ENCODE measurements at places on chromosomes 4 and X.
A peak's percentile ranks its signal among the peaks of the same experiment; 100 is the strongest.

DNA sequence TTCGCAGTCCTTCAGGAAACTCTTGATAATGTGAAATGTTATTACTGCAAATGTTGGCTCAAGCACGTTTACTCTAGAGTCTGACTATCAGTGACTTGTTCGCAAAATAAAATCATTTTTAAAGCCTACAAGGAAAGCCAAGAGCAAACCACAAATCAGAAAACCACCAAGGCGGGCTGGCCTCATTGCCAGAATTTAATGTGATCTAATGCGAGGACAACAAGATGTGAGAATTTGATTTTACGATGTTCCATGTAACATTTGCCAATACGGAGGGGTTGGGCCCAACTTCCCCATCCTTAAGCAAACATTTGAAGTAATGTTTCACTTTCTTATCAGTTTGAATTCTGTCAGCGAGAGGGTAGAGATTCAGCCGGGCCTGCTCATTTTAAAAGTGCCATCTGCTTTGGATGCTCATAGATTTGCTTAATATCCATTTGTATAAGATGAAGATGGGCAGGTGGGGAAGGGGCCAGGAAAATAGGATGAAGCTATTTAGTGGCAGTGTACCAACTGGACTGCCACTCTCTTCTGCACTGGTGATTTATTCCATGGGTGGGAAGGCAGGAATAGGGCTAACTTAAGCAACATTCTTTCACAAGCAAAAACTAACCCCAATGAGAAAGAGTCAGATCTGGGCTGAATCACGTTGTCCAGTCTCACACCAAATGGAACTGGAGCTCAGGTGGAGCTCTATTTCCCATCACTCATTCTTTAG, 225.3 kb downstream of the ANAPC10 start:
- peak; percentile 2 for DNase-seq

DNA sequence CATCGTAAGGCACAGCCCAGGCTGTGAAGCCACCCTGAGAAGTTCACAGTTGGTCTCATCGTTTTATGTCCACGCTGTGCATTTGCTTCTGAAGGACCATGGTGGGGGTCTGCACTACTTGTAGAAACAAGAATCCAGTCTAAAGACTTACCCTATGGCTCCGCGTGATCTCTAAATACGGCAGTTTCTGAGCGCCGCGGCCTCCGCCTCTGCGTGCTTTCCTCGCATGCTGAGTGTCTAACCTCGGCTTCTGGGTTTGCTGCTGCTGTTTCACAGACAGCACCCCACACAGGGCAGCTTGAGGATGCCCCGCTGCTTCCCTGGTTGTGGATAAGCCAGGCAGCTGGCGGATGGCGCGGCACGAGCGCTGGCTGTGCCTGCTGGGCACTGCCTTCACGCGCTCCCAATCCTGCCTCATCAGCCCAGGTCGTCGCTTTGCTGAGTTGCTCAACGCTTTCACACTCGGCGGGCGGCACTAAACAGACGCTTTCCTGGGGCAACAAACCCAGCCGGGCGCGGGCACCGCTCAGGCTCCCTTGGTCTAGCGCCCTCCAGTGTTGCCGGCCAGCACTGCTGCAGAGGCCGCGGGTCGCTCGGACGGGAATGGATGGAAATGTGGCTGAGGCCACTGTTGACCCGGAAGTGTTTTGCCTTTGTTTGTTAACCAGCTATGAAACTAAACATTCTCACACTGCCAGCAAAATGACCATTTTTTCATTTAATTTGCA, 39.2 kb downstream of the FGFRL1 start:
- no peak for DNase-seq

GRCh38 chrX:9515973-9516538, 51.2 kb downstream of the TBL1X start:
- DNase-seq = no peak

DNA sequence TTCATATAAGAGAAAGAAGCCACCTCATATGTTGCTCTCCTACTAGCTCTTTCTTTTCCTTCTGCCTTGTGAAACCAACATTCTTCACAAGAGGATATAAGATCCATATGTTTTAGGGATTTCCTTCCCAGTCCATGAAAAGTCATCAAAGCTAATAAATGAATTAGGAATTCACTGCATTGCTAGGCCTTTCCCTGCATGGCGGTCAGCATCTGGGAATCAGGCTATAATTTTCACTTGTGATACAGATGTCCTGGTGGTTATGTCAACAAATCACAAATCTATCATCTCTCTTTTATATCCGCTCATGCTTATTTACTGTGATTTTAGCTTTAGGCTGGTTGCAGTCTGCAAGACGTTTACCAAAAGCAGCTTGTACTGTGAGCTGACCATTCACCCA, 510.0 kb downstream of the NLGN4X start:
- no peak for DNase-seq

- DNase-seq = no peak
Measured at GRCh38 chr4:51997647-51998046, 22.5 kb downstream of the LRRC66 start.

DNA sequence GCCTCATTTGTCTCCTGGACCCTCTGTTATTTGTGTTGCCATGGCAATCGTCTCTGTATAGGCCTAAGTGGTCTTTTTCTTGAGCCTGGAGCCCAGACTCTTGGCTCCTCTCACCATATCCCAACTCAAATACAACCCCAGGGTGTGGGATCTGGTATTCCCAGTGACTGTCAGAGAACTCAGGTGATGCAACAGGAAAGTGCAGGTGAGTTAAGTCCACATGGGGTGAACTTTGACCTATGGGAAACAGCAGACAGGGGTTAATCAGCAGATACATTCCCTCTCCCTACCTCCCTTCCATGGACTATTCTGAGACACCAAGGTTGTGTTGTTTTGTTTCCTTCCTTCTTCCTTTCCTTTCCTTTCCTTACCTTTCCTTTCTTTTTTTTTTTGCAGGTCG, 130.9 kb upstream of the RPS6KA3 start:
- DNase-seq = no peak

DNA sequence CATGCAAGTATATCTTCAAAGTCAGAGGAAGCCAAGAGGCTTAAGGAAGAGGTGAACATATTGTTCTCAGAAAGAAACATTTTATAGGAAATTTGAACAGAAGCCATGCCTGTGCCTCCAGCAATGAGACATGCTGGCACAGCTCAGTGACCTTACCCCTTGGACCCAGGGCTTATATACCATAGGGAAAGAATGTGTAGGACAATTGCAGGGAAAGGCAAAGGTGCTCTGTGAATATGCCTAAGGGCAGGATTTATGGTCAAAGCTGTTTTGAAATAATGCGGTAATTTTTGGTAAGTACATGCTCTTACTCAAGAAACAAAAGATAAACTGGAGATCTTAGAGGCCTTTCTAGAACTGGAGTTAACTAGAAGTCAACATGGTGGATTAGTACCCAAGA, 568.8 kb downstream of the GRID2 start:
- no peak for DNase-seq

DNA sequence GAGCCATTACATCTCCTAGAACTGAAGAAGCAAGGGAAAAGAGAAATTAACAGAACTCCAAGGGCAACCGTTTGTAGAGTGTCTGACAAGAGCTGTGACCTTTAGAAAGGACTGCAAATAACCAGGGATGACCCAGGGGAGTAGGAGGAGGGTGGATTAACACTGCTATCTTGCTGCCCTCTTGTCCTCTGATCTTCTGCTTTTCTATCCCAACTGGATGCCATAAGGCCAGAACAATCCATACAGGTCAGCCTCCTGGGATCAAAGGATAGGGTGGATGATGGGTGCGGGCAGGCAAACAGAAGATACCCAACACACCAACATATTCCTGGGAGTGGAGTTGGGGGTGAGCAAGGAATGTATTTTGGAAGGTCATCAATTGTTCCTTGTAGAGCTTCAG, 19.8 kb upstream of the PDE5A start:
- DNase-seq = no peak

GRCh38 chr4:1402516-1403091, 3.6 kb downstream of the NKX1-1 start:
- no peak for DNase-seq

DNA sequence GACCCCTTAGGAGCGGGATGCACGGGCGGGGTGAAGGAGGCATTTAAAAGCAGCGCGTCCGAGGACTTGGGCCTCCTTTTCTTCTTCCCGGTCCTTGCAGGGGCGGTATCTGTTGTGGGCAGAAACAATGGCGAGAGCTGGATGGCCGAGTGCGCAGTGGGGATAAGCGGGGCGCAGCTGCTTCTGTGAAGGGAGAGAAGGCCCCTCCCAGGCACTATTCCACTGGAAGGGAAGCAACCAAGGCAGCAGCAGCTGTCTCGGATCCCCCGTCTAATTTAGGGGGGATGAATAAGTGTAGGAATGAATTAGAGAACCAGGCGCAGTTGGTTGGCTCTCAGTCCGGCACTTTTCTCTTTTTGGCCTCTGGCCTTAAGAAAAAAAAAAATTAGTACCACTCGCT, 995 bp downstream of the SMARCA5 start:
- peak; percentile 60 for DNase-seq

DNA sequence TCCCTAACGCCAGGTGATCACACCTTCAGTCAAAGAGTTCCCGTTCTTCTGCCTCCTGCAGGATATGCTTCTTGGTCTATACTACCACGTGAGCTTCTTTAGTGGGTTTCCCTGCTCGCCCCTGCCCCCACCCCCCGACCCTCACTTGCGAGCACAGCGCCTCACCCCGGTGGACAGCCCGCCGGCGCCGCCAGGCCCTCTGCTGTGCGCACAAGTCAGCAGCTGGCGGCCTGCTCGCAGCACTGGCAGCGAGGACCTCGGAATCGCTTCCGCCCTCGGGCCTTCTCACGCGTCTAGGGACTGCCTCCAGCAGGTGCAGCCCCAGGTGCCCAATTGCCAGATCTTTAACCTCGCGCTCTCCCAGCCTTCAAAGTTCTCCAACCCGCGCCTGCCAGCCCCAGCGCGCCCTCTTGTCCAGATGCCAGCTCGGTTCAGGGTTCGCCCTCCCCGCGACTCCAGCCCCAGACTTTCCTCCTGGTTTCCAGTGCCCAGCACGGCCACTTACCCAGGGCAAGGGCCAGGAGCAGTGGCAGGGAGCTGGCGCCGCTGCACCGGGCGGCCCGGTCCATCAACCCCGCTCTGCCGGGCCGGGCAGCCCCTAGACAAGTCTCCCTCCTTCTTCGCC, 454 bp downstream of the BTC start:
- DNase-seq = peak; percentile 43
